ENCODE measurements at places on chromosomes 5 and 9. TPM values are rescaled to one million over a fixed set of nuclear protein-coding genes. Genes with fewer than 3 reads are reported as not detected.

- H3K36me3 ChIP-seq = peaks cover 9% of the 10 kb centered on the region
- no peaks in the 10 kb centered on the region for H3K27me3 ChIP-seq
- no peak for DNase-seq
- no peak overlapping the region for H3K27ac ChIP-seq
These were observed 15.2 kb upstream of the SPIN1 start for GRCh38 chr9:88373045-88373444.

Gene SPATA31A1
- total RNA-seq = 0.15 TPM

GRCh38 chr5:171369056-171369455 is 18.6 kb upstream of the NPM1 start:
- H3K27ac ChIP-seq = no peak overlapping the region
- no peaks in the 10 kb centered on the region for H3K36me3 ChIP-seq
- no peaks in the 10 kb centered on the region for H3K4me1 ChIP-seq

DNA sequence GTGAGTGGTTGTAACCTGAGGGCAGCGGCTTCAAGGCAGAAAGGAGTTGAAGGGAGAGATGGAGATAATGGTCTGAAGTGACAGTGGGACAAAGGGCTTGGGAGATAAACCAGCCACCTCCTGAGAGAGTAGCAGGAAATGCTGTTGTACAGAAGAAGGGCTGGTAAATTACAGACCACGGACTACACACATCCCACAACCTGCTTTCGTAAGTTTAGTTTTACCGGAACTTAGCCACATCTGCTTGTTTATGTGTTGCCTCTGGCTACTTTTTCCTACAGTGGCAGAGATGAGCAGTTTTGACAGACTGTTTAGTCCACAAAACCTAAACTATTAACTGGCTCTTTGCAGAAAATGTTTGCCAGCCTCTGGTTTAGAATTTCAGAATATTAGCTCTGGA is 269.5 kb downstream of the ARHGEF28 start:
- H3K27me3 ChIP-seq = no peaks in the 10 kb centered on the region
- no peak overlapping the region for H3K4me3 ChIP-seq
- H3K27ac ChIP-seq = no peak overlapping the region
- no peak for DNase-seq
- H3K4me1 ChIP-seq = peaks cover 14% of the 10 kb centered on the region

Gene GHR
- total RNA-seq = not detected

- no peak overlapping the region for H3K4me3 ChIP-seq
- no peak overlapping the region for H3K27ac ChIP-seq
- H3K36me3 ChIP-seq = peaks cover 4% of the 10 kb centered on the region
- H3K4me1 ChIP-seq = peaks cover 15% of the 10 kb centered on the region
- DNase-seq = no peak
These were observed 18.7 kb downstream of the HK3 start for GRCh38 chr5:176880366-176881020.

GRCh38 chr5:37859805-37860204 is 20.0 kb upstream of the GDNF start:
- H3K4me1 ChIP-seq = no peaks in the 10 kb centered on the region
- no peak overlapping the region for H3K4me3 ChIP-seq
- no peak for DNase-seq
- H3K27me3 ChIP-seq = no peaks in the 10 kb centered on the region
- H3K27ac ChIP-seq = no peak overlapping the region
- H3K36me3 ChIP-seq = peaks cover 1% of the 10 kb centered on the region

Gene SLC12A7
- 147 TPM for total RNA-seq

Gene FBXW2
- 67.2 TPM for total RNA-seq

Gene TPPP
- total RNA-seq = 44.5 TPM

Gene NDUFB6
- 30.7 TPM for total RNA-seq

- H3K27me3 ChIP-seq = no peaks in the 10 kb centered on the region
- H3K27ac ChIP-seq = no peak overlapping the region
- no peak for DNase-seq
- no peak overlapping the region for H3K4me3 ChIP-seq
- H3K4me1 ChIP-seq = no peaks in the 10 kb centered on the region
These were observed 1106.4 kb downstream of the CDH18 start for GRCh38 chr5:18881615-18882014.

- H3K27ac ChIP-seq = no peak overlapping the region
- peaks cover 1% of the 10 kb centered on the region for H3K27me3 ChIP-seq
- H3K4me1 ChIP-seq = no peaks in the 10 kb centered on the region
- H3K36me3 ChIP-seq = no peaks in the 10 kb centered on the region
These were observed 4.7 kb upstream of the GCNT1 start for GRCh38 chr9:76454311-76454710.

- no peak overlapping the region for H3K27ac ChIP-seq
- H3K36me3 ChIP-seq = peaks cover 4% of the 10 kb centered on the region
- no peak overlapping the region for H3K4me3 ChIP-seq
These were observed 101.3 kb downstream of the AGTPBP1 start for GRCh38 chr9:85640425-85640824.

Gene TRAPPC13
- total RNA-seq = 22.4 TPM

- H3K36me3 ChIP-seq = peaks cover 4% of the 10 kb centered on the region
- H3K4me1 ChIP-seq = peaks cover 14% of the 10 kb centered on the region
- peak overlapping the region; percentile 95 for H3K4me3 ChIP-seq
- no peak for DNase-seq
- H3K27ac ChIP-seq = peak overlapping the region; percentile 86
- H3K27me3 ChIP-seq = peaks cover 14% of the 10 kb centered on the region
These were observed 14.3 kb downstream of the DIPK1B start for GRCh38 chr9:136726631-136727191.
